GM12878 (cell line): ENCODE measurements at places on chromosomes 6 and 20. TPM values are rescaled to one million over a fixed set of nuclear protein-coding genes. Genes with fewer than 3 reads are reported as not detected.

- no peaks in the 10 kb centered on the region for H3K27me3 ChIP-seq
- H3K36me3 ChIP-seq = no peaks in the 10 kb centered on the region
- H3K27ac ChIP-seq = no peak overlapping the region
- no peak for DNase-seq
- H3K4me1 ChIP-seq = no peaks in the 10 kb centered on the region
- no peak overlapping the region for H3K4me3 ChIP-seq
Observed at GRCh38 chr6:166778046-166778445, 151.0 kb upstream of the RPS6KA2 start.

GRCh38 chr20:35561268-35561667 is 19.4 kb downstream of the ERGIC3 start:
- H3K36me3 ChIP-seq = no peaks in the 10 kb centered on the region
- no peak for DNase-seq
- no peak overlapping the region for H3K4me3 ChIP-seq
- no peak overlapping the region for H3K27ac ChIP-seq
- no peaks in the 10 kb centered on the region for H3K4me1 ChIP-seq
- no peaks in the 10 kb centered on the region for H3K27me3 ChIP-seq

DNA sequence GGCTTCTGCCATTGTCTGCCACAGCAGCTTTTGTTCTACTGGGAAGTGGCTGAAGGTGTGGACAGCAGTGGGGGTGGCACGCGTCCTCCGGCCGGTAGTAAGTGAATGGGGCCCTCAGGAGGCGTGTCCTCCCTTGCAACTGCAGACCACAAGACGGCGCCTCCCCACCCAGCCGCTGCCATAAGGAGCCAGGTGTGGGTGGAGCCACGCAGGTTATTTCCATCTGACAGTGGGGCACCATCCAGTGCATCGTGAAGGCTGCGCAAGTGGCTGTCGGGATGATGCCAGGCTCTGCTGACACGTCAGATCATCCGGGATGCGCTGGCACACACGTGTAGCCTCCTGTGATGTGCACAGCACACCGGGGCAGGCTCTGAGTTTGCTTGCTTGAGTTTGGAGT is 379.7 kb downstream of the CDH4 start:
- H3K27me3 ChIP-seq = no peaks in the 10 kb centered on the region; the same call in 1 of the 2 replicates
- no peaks in the 10 kb centered on the region for H3K36me3 ChIP-seq
- no peak overlapping the region for H3K4me3 ChIP-seq

DNA sequence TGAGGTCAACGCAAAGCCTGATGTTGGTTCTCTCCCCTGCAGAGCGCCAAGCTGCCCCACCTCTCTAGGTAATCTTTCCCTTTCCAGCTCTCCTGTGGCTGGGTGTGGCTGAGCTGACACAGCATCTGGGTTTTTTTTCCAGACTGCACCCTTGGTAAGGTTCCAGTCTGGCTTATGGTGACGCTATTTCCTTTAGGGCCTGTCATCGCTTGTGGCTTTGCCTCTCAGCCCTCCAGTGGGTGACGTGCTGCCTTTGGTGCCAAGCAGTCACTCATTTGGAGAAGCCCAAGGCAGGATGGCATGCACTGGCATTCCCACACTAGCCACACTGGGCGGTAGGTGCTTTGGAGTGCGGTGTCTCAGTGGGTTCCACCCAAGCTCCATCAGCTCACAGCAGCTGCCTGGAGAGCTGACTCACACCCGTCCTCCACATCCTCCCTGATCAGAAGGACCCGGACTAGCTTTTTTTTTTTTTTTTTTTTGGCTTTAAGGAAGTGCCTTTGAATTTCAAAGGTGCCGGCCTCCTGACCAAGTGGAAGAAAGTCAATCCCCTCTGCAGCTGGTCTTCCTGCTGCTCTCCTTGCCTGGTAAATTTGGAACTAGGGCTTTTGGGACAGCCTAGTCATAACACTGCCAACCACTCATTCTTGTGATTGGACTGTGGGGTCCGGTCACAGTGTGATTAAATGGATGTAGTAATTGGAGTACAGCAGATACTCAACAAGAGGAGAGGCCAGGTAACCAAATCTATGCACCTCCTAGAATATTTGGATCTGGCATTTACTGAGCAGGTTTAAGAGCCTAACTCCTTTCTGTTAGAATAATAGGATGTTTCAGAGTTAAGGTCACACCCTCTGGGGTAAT is 153.6 kb downstream of the CD83 start:
- H3K27me3 ChIP-seq = no peaks in the 10 kb centered on the region
- peaks cover 6% of the 10 kb centered on the region for H3K4me1 ChIP-seq
- H3K27ac ChIP-seq = no peak overlapping the region
- no peaks in the 10 kb centered on the region for H3K36me3 ChIP-seq

DNA sequence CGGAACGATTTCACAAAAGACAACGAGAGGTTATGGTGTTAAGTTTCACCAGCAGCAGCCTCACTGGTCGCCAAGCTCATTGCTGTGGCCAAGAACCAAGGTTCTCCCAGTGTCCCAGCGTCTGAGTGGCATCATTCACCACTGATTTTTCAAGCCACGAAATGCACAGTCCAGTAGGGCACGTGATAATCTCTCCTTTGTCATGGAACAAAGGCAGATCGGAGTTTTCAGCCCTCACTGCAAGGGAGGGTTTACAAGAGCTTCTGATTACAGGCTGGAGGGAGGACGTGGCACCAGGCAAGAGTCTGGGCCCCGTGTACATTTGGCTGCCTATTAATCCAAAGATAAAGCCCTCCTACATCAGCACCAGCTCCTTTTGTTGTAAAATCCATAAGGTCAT is 2.0 kb downstream of the CD24 start:
- peaks cover 13% of the 10 kb centered on the region for H3K27me3 ChIP-seq
- no peak for DNase-seq
- no peak overlapping the region for H3K27ac ChIP-seq

GRCh38 chr6:170284866-170285469 is 5.9 kb downstream of the DLL1 start:
- no peak overlapping the region for H3K4me3 ChIP-seq
- peaks cover 2% of the 10 kb centered on the region; the same call in 1 of the 2 replicates for H3K27me3 ChIP-seq
- H3K27ac ChIP-seq = no peak overlapping the region
- H3K36me3 ChIP-seq = no peaks in the 10 kb centered on the region

DNA sequence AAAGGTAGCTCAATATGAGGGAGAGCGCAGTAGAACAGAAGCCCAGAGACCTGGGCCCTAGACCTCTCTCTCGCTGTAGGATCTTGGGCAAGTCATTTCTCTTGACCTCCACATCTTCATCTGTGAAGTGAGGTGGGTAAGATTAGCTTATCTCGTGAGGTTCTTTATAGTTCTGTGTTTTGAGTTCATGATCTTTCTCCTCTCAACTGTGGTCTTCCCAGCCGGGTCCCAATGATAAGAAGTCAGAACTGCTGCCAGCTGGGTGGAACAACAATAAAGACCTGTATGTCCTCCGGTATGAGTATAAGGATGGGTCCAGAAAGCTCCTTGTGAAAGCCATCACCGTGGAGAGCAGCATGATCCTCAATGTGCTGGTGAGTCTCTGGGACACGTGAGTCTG is 6.9 kb downstream of the PSMF1 start:
- no peaks in the 10 kb centered on the region for H3K27me3 ChIP-seq
- no peak for DNase-seq
- no peak overlapping the region for H3K27ac ChIP-seq
- no peak overlapping the region for H3K4me3 ChIP-seq
- H3K4me1 ChIP-seq = peaks cover 11% of the 10 kb centered on the region; the same call in 1 of the 2 replicates

GRCh38 chr6:71248306-71248765 is 40.3 kb upstream of the OGFRL1 start:
- H3K4me1 ChIP-seq = no peaks in the 10 kb centered on the region
- peak; percentile 48 for DNase-seq
- no peak overlapping the region for H3K27ac ChIP-seq
- H3K4me3 ChIP-seq = no peak overlapping the region

GRCh38 chr20:18632196-18632789 is 44.4 kb downstream of the DTD1 start:
- no peaks in the 10 kb centered on the region for H3K4me1 ChIP-seq
- no peak overlapping the region for H3K27ac ChIP-seq
- H3K36me3 ChIP-seq = no peaks in the 10 kb centered on the region; the same call in 1 of the 2 replicates
- H3K4me3 ChIP-seq = no peak overlapping the region
- H3K27me3 ChIP-seq = no peaks in the 10 kb centered on the region
- DNase-seq = no peak

DNA sequence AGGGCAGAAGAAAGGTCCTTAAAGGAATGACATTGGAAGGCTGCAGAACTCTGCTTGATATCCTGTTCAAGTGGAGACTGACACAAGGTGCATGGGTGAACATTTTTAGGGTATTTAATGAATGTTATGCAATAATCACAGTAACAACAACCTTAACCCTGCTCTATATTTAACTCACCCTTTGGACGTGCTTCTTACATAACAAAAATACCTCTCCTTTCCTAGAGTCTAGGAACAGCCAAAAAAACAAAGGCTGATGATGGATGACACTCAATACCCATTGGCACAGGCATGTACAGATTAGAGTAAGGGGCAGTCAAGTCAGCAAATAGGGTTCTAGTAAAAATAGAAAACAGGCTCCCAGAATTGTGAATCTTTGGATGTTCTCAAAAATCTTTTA is 30.6 kb downstream of the ROS1 start:
- DNase-seq = no peak
- H3K27ac ChIP-seq = no peak overlapping the region
- no peaks in the 10 kb centered on the region for H3K27me3 ChIP-seq
- no peaks in the 10 kb centered on the region for H3K36me3 ChIP-seq

- no peak for DNase-seq
- peaks cover 43% of the 10 kb centered on the region for H3K36me3 ChIP-seq
- H3K27ac ChIP-seq = no peak overlapping the region
- no peak overlapping the region for H3K4me3 ChIP-seq
Observed at GRCh38 chr20:48680650-48681049, 147.1 kb downstream of the PREX1 start.

- H3K4me3 ChIP-seq = no peak overlapping the region
- no peaks in the 10 kb centered on the region for H3K4me1 ChIP-seq
- no peak overlapping the region for H3K27ac ChIP-seq
- H3K36me3 ChIP-seq = no peaks in the 10 kb centered on the region
Observed at GRCh38 chr6:107185391-107185970, 70.2 kb upstream of the BEND3 start.

- no peaks in the 10 kb centered on the region for H3K36me3 ChIP-seq
- H3K27ac ChIP-seq = no peak overlapping the region
- no peak overlapping the region for H3K4me3 ChIP-seq
- no peaks in the 10 kb centered on the region for H3K27me3 ChIP-seq
- no peaks in the 10 kb centered on the region for H3K4me1 ChIP-seq
Observed at GRCh38 chr6:41970436-41970846, 28.8 kb upstream of the CCND3 start.

- no peak overlapping the region for H3K4me3 ChIP-seq
- peaks cover 11% of the 10 kb centered on the region; the same call in 1 of the 2 replicates for H3K4me1 ChIP-seq
- no peaks in the 10 kb centered on the region for H3K27me3 ChIP-seq
- no peak overlapping the region for H3K27ac ChIP-seq
Observed at GRCh38 chr6:106197441-106197840, 111.3 kb downstream of the PRDM1 start.

- DNase-seq = no peak
- peaks cover 59% of the 10 kb centered on the region for H3K4me1 ChIP-seq
- H3K36me3 ChIP-seq = peaks cover 3% of the 10 kb centered on the region; the same call in 1 of the 2 replicates
Observed at GRCh38 chr6:156849806-156850205, 72.6 kb downstream of the ARID1B start.

DNA sequence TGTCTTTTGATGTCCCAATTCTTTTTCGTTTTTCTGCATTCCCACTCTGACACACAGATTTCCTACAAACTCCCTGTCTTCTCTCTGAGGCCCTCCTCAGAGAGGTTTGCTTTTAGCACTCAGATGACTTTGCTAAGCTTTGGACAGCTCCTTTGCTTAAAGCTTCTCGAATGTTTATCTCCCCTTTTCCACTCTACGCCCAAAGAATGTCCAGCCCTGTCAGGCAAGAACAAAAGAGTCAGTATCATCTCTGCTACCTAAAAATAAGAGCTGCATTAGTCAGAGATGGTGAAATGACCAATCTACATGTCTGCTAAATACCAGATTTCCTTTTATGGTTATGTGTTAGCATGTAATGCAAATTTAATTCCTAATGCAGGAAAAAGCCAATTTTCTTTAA is 56.8 kb downstream of the PREP start:
- H3K36me3 ChIP-seq = peaks cover 6% of the 10 kb centered on the region; the same call in 1 of the 2 replicates
- H3K4me1 ChIP-seq = no peaks in the 10 kb centered on the region
- DNase-seq = no peak
- H3K27ac ChIP-seq = no peak overlapping the region
- H3K4me3 ChIP-seq = no peak overlapping the region

DNA sequence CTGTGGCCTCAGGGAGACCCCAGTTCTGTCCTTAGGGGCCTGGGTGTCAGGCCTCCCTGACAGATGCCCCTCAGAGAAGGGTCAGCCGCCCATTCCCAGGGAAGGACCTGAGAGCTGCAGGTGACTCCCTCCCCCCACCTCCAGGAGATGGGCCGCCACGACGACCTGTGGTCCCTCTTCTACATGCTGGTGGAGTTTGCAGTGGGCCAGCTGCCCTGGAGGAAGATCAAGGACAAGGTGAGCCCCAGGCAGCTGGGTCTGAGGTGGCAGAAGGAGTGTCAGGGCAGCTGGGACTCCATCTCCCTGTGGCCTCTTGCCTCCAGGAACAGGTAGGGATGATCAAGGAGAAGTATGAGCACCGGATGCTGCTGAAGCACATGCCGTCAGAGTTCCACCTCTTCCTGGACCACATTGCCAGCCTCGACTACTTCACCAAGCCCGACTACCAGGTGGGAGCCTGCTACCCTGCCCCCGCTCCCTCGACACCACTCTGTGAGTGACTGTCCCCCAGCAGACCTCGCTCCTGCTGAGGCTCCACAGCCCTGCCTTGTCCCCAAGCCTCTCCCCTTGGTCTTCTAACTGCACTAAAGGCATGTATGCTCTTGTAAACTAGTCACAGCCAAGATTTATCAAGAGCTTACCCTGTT is 12.2 kb downstream of the TTBK1 start:
- DNase-seq = no peak
- H3K27me3 ChIP-seq = peaks cover 3% of the 10 kb centered on the region; the same call in 1 of the 2 replicates
- H3K36me3 ChIP-seq = no peaks in the 10 kb centered on the region
- no peak overlapping the region for H3K27ac ChIP-seq
- peaks cover 14% of the 10 kb centered on the region for H3K4me1 ChIP-seq

DNA sequence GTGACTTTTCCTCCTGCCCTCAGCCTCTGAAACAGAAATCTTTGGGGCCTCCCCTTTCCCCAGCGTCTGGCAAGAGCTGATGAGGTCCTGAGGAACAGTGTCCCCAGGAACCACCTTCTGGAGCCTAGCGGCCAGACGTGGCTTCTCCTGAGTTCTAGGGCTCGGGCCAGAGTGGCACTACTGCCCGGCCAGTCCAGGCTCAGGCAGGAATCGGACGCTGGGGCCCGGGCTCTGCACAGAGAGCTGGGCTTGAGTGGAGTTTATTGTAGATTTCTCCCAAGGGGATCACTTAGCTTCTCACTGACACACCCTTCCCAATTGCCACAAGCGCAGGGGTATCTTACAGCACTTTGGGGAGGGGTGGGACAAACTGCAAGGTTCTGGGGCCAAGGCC is 20.2 kb downstream of the SDCBP2 start:
- DNase-seq = no peak
- H3K27me3 ChIP-seq = no peaks in the 10 kb centered on the region
- H3K27ac ChIP-seq = no peak overlapping the region
- H3K4me1 ChIP-seq = no peaks in the 10 kb centered on the region
- H3K4me3 ChIP-seq = no peak overlapping the region

GRCh38 chr6:9204171-9204570 is 768.8 kb upstream of the SLC35B3 start:
- no peaks in the 10 kb centered on the region for H3K36me3 ChIP-seq
- H3K4me3 ChIP-seq = no peak overlapping the region
- no peaks in the 10 kb centered on the region for H3K4me1 ChIP-seq
- DNase-seq = no peak
- H3K27ac ChIP-seq = no peak overlapping the region
- H3K27me3 ChIP-seq = no peaks in the 10 kb centered on the region

The TRIM40 gene
- total RNA-seq = not detected in 2 replicates

The SH3BGRL2 gene
- total RNA-seq = 0.33 and 0.35 TPM in 2 replicates

The MOG gene
- total RNA-seq = not detected in 2 replicates

The GFOD1 gene
- total RNA-seq = 18.0 and 20.6 TPM in 2 replicates

The GRM1 gene
- 0.05 TPM in 1 of 2 replicates, not detected in the other for total RNA-seq

The DEFB124 gene
- not detected in 2 replicates for total RNA-seq

The C6orf141 gene
- not detected in 2 replicates for total RNA-seq

The MAP3K4 gene
- total RNA-seq = 42.8 and 44.5 TPM in 2 replicates

The CD40 gene
- 99.0 and 103 TPM in 2 replicates for total RNA-seq

The GFRAL gene
- not detected in 2 replicates for total RNA-seq

The SOD2 gene
- total RNA-seq = 46.4 and 50.5 TPM in 2 replicates
